ENCODE measurements at places on chromosomes 16 and 17.

- no peak for DNase-seq
Observed at GRCh38 chr16:18841833-18842525, 40.6 kb upstream of the ARL6IP1 start.

- no peak for DNase-seq
Observed at GRCh38 chr17:57489321-57489720, 233.0 kb downstream of the MSI2 start.

GRCh38 chr16:75309899-75310430 is 58.5 kb upstream of the BCAR1 start:
- DNase-seq = no peak

- no peak for DNase-seq
Observed at GRCh38 chr17:65433157-65433556, 128.3 kb downstream of the AXIN2 start.

DNA sequence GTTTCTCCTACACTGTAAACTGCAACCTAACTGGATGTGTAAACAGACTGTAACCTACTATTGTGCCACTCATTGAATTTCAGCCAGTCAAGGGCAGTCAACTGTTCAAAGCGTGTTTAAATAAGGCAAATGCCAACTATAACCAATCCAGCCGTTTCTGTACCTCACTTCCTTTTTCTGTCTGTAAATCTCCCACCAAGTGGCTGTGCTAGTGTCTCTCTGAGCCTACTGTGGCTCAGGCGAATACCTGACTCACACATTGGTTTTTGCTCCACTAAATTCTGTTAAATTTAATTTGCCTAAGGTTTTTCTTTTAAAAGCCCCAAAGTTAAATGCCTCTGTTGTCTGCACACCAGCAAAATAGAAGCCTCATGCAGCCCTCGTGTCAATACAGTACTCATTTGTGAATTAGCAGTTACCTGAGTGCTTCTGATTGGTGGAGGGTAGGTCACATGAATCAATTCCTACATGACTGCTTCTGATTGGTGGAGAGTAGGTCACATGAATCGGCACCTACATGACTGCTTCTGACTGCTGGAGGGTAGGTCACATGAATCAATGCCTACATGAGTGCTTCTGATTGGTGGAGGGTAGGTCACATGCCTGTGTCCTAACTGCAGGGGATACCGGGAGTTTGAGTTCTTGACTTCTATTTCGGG is 31.1 kb upstream of the CCR7 start:
- no peak for DNase-seq
